ENCODE measurements at places on chromosomes 6 and 20.

DNA sequence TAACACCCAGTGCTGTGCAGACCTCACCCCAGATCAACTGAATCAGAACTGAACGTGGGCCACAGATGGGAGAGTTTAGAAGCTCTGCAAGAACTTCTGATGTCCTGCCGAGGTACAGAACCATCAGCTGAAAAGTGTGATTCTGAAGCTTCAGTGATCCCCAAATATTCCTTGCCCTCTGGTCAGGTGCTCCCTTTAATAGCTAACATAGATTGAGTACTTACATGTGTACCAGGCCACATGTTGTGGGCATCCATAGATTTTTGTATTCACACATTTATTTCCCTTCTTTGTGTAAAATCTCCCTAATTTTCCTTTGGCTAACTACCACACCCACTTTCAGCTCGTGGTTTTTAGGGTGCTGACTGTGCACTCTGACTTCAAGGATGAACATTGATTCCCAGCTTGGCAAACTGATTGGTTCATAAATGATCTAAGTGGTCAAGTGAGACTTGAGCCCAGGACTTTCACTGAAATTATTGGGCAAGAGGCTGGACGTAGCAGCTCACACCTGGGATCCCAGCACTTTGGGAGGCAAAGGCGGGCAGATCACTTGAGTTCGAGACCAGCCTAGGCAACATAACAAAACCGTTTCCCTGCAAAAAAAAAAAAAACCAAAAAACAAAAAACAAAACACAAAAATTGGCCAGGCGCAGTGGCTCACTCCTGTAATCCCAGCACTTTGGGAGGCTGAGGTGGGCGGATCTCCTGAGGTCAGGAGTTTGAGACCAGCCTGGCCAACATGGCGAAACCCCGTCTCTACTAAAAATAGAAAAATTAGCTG is 162.2 kb downstream of the BCAS1 start:
- DNase-seq: no peak

DNA sequence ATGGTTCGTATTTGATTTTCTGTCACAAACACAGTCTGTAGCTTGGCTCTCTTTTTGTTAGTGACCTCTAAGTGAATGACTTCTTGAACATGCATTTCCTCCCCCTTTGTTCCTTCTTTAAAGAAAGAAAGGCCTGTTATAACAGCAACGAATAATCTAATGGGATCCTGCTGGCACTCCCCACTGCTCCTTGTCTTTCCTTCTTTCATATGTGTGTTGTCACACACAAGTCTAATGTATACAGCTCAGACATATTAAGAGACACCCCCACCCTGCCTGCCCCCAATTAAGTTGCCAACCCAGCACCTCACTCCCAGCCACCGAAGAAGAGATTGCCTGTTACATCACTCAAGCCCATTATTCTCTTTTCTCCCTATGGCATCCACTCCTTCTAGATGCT is 4.9 kb upstream of the SAMD5 start:
- DNase-seq: no peak

GRCh38 chr6:130118236-130118635 is 99.9 kb downstream of the L3MBTL3 start:
- DNase-seq: no peak

- DNase-seq: peak; percentile 14
Observed at GRCh38 chr6:143677891-143678791, at the start of gene PHACTR2. TSS of gene PHACTR2 (plus strand) at chr6:143677965. CDS start at chr6:143678164, 199 bp downstream.

GRCh38 chr6:127162836-127163235 is 44.4 kb downstream of the RSPO3 start:
- no peak for DNase-seq

- no peak for DNase-seq
Observed at GRCh38 chr6:116571683-116572000, 338 bp downstream of the RWDD1 start.

GRCh38 chr6:107196152-107196551 is 80.8 kb upstream of the BEND3 start:
- no peak for DNase-seq

GRCh38 chr6:7978736-7979135 is 68.1 kb upstream of the TXNDC5 start:
- DNase-seq: no peak
